Central memory CD8-positive, alpha-beta T cell (primary cell): ENCODE measurements at places on chromosomes 5 and 9.

- DNase-seq, result no peak
Observed at GRCh38 chr5:151692312-151692711, 5.6 kb upstream of the SPARC start.

DNA sequence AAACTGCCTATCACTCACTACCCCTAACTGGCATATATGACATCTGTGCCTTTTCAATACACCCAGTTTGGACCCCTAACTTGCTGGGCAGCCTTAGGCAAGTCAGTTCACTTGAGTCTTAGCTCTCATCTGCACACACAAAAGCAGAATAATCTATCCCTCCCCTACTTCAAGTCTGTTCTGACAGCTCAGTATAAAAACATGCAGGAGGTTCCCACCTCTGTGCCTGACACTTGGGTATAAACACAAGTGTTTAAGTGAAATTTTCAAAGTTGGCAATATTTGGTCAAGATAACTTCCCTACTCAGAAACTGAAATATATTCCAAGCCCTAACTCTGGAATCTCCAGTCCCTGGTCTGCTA lies 12.6 kb downstream of the HNRNPH1 start:
- DNase-seq, result no peak

DNA sequence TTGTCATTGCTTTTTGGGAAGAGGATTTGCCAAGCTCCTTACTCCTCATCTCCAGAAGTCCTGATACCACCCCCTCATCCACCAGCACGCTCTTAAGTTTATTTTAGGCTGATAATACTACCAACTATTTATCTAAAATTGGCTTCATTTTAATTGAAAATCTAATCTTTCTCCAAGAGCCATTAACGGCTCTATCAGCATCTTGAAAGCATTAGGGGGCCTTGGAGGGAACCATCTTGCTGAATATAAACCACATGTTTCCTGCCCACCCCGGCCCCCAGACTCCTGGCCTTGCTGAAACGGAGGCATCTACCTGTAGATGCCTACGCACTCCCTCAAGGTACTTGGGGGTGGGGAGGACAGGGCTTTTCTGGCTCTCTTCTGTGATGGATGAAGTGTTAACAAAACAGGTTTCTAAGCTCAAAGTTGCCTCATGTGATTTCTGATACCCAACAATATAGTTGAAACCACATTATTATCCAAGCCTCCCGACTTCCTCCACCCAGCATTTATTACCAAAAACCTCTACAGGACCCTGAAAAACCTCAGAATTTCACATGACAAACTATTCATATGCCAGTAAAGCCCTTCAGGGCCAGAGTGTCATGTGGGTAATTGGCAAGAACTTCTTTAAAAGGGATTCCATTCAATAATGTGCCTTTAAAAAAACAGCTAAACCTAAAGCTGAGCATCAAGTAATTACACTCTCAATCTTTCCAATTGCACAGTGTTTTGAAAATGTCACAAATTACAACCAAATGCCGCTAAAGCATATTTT lies 96.7 kb downstream of the SAXO1 start:
- DNase-seq, result no peak

DNA sequence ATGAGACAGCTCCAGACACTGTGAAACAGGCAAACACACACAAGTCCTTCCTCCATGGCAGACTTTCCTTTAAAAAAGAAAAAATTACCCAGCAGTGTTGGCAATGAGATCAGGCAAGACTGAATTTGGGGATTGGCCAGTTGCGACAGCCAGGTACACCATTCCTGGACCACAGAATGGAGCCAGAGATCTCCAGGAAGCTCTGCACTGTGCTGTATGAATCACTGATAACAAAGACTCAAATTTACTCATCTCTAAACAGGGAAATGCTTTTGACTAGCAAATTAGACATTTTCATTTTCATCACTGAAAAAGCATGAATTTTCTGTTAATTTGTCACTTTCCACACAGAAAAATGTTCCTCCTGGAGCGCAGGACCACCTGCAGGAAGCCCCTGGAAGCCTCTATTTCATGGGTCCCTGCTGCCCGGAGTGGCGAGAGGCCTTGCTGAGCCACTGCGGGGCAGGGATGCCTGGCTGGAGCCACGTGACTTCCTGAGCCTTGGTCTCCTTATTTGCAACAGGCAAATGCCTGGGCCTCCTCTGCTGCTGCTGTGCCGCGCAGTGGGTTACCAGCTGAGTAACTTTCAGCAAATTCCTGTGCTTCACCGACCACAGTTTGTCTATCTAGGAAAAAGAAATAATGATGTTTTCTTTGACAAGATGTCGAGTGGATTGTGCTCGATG lies 185.9 kb upstream of the ZNF618 start:
- DNase-seq, result no peak

DNA sequence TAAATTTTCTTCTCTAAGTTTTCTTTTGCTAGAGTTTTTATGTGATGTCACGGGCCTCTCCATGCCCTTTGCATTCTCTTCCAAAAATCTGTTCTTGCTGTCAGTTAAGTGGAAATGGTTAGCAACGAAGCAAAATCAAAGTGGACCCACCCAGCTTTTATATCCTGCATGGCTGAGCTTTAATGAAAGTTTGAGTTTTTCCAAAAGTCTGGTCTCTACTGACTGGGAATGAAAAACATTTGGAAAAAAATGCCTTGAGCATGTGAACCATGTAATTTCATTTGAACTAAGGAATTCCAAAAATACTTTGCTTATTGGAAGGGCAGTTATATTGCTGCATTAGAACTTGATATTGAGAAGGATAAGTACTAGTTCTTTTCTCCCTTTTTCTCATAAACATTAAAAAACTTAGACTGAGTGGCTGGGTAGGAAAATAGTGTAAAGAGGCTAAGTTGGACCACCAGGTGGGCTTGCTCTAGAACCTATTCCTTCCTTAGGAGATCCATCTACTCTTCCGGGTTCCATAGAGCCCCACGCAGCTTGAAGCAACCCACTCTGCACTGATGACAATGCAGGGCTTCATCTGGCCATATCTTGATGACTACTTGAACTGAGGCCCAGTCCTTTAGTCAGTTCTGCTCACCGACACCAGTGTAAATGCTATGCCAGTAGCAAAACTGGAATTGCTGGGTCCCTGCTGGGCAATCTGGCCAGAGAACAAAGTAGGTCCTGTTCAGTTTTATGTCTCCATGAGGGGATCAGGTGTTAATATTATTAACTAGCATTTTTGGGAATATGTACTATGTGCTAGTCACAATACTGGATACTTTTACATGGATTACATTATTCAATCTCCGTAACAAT lies 17.4 kb upstream of the RIC1 start:
- no peak for DNase-seq

DNA sequence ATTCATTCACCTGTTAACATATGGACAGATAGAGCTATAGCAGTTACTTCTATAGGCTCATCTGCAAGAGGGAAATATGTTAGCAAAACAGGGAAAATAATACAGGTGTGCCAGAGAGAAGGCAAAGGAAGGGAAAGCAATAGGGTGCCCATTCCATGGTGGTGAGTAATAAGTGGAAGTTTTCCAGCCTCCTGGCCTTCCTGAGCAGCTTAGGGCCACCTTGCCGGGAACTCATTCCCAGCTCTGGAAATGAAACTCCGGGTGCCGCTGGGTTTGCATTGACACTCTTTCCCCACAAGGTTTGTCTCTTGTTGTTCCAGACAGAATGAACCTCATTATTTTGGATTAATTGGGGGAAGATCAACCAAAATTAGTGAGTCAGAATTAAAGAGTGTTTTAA lies 58.4 kb downstream of the SLC1A3 start:
- DNase-seq, result no peak

DNA sequence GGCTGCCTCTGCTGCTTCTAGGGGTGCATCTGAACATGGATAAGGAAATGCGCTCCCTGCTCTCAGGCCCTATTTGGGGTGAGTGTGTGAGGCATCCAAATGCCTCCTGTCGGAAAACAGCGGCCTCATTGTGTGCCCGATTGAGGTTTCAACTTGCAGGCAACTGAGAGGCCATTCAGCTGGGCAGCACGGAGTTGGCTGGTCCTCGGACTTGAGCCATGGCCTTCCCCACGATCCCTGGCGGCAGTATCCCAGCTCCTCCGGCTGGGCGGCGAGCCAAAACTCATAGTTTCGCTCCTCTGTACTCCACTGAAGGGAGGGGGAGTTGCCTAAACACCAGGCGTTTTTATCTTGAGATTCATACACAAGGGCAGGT lies 597.3 kb upstream of the SGCD start:
- no peak for DNase-seq

DNA sequence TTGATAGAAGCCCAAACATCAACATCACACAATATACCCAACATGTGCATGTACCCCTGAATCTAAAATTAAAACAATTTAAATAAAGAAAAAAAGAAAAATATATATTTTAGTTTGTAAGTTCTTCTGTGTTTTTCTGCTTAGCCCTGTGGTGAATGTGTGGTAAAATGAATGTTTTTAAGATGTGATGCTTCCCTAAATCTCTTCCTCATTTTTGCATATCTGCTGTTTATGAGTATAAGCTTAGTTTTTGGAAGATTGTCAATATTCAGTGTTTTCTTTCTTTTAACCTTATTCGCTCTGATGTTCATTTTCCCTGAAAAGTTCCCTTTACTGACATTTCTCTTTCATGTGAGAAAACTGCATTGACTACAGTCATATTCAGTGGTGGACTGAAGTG lies 44.4 kb upstream of the DAB2 start:
- DNase-seq, result no peak

DNA sequence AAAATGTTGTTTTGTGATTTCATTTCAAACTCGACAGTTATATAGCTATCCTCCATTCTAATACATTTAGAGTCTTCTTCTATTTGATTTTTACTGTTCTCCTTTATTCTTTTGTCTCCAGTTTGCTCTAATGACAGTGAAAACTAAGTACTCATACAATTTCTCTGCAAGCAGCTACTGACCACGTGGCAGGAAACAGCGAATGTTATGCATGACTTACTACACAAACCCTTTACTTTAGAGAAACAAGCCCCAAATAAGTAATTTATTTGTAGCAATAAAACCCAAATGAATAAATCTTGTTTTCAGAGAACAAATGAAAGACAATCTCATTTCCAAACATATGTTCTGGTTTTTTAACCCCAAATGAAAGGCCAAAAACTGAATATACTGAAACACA lies 41.9 kb downstream of the CDH6 start:
- no peak for DNase-seq

GRCh38 chr5:74064225-74064624 lies 438.2 kb downstream of the ARHGEF28 start:
- DNase-seq, result no peak

DNA sequence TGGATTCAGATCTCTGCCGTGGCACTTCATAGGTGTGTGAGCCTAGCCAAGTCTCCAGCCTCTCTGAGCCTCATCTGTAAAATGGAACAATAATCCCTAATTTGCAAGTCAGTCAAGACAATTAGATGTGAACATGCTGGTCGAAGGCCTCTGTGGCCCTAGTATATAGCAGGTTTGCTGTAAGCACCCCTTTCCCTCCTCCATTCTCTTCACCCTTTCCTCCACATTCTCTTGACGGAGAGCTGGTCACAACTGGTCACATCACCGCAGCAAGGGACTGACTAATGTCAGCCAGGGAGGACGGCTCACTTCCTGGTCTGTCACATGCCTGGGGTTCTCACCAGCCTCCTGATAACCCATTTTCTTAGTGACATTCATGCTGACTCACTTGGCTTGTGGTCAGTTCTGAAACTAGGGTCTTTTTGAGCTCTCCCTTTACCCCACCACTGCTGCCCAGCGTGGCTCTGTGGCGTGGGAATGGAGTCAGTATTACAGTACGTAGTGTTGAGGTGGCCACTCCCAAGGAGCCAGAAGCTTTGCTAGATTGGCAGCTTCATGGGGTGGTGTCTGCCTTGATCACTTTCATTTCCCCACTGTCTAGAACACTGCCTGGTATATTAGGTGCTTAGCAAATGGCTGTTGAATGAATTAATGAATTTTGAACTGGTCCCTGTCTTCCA lies 47.8 kb downstream of the ERGIC1 start:
- DNase-seq, result no peak

GRCh38 chr5:97164846-97165245 lies 18.2 kb downstream of the RIOK2 start:
- DNase-seq, result no peak

DNA sequence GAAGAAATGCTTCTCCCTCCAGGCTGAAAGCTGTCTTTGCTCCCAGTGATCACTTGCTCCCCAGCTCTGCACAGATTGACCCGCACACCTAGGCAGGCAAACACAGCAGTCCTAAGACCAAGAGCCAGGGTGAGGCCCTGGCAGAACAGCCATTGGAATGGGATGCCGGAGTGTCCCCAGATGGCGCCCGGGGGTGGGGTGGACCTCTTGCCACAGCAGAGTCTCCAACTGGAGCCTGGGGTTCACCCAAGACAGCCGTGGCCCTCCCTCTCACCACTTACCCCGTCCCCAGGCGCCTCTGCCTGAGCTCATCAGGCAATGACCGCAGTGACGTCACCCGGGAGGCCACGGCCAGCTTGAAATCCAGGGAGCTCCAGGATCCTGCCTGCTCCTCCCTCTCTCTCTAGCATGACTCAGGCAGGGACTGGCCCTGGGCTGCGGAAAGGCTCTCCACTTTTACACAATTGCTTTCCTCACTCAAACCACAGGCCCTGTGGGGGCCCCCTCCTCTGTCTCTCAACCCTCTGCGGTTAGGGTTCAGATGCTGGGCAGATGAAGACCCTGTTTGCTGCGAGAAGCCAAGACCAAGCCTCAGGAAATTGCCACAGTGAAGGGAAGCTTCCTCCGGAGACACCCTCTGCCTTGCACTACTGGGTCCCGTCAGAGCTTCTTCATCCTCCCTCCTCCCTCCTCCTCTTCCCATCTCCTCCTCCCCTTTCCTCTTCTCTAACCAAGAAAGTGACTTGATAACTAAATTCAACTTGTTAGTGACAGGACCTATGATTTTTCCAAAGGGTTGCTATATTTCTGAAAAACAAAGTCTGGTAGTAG lies 24.3 kb upstream of the PTGES start:
- DNase-seq, result peak; percentile 15

DNA sequence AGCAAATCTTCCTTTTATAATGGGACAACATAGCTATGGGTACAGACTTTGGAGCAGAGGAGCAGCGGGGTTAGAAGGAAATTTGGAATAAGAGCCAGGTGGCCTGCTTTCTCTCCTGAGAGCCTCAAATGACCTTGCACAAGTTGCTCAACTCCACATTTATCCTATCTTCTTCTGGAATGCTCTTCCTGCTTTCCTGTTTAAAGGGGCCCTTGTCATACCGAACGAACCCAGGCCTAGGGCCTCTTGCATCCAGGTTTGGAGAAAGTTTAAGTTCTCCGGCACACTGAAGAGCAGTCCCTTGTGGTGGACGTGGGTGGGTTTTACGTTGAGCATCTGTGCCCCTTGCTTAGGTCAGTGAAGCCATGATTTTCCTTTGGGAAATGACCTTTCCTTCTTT lies 197.9 kb upstream of the NR3C1 start:
- DNase-seq, result no peak

GRCh38 chr9:7097785-7098752 lies 340.3 kb downstream of the KDM4C start:
- no peak for DNase-seq
